ENCODE measurements at places on chromosomes 2 and 18.

DNA sequence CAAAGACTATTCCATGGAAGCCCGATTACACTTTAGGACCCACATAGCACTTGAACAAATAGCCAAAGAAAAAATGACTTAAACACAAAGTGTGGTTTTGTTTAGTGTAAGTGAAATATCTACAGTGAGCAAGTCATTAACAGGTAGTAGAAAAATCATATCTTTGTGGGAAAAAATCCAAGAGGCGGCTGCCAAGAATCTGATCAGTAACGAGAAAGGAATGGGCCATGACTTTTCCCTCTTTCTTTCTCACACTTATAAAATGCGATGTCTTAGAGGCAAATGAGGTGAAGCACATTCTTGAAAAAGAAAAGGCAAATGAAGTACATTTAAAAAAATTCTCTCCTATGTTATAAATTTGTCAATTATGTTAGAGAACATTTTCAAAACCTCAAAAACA is 12.9 kb upstream of the GEMIN6 start:
- no peak for DNase-seq

- no peak for DNase-seq
Measured at GRCh38 chr2:96895032-96895745, 25.3 kb upstream of the SEMA4C start.

DNA sequence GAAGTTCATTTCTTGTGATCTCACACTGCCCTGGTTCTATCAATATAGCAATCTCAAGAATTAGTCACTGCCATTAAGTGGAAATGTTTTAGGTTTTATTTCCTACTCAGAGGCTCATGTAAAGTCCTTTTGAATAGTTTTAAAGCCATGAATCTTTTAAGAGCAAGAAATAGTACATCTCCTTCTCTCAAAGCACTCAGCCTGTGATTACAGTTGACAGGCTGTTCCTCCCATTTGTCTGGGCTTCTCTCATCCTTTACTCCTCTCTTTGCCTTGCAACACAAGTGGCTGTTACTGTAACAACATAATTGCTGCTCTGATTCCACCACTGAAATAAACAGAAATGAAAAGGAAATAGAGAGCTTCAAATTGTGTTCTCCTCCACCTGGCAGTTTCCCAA is 18.4 kb downstream of the GRP start:
- DNase-seq = no peak

GRCh38 chr2:152425765-152426727 is 91.1 kb downstream of the FMNL2 start:
- no peak for DNase-seq

DNA sequence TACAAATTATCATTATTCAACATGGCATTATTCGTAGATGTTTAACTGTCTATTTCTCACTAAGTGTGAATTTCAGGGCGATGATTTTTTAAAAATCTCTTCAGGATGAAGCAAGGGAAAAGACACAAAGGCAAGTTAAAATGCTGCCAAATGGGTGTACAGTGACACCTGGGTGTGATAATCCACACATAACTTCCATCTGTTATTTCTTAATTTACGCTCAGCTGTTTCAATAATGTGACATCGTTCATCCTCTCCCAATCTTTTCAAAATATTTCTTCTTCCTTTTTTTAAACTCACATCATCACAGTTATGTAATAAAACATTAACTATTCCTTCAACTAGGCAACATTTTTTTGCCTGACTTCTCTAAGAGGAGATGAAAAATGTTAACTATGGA is 10.6 kb downstream of the PDE1A start:
- no peak for DNase-seq

DNA sequence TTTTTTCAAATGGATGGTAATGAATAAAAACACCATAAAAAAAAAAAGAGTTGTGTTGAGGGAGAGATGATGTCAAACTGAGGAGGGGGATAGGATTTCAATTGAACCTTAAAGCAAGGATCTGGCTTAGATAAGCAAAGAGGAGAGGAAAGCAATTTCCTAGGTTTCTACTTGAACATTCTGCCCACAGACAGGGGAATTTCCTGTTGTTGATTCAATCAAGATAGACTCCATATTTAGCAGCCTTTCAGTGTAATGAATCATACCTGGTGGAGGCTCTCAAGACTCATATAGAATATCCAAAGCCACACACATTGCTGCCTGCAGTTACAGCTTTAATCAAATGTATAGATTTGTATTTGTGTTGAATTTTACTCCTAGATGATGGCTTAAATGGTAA is 294.4 kb upstream of the PIK3C3 start:
- DNase-seq = no peak

- no peak for DNase-seq
Measured at GRCh38 chr2:46977899-46978298, 62.3 kb upstream of the MCFD2 start.

DNA sequence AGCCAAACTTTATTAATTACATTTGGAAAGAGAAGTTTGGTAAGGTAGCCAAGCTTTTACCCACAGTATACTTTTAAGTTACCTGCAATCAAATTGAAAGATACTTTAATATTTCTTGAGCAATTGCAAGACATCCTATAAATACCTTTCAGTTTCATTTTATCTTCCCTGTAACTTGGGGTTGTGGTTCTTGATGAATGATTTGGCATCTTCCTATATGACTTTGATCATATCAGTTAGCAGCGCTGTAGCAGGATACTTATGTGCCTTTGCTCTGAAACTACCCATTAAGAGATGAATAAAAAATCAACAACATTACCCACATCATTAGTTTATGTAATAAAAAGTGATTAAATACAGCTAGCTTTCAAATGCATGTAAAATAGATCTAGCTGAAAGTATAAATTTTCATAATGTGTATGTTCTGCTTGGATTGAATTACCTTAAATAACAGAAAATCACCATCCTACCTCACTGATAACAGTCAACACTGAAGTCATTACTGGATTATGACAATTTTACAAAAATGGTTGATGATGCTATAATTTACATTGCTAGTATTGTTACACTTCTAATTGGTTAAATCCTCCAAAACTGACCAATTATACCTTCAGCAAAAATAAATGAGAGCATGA is 50.4 kb downstream of the MMADHC start:
- DNase-seq = no peak

DNA sequence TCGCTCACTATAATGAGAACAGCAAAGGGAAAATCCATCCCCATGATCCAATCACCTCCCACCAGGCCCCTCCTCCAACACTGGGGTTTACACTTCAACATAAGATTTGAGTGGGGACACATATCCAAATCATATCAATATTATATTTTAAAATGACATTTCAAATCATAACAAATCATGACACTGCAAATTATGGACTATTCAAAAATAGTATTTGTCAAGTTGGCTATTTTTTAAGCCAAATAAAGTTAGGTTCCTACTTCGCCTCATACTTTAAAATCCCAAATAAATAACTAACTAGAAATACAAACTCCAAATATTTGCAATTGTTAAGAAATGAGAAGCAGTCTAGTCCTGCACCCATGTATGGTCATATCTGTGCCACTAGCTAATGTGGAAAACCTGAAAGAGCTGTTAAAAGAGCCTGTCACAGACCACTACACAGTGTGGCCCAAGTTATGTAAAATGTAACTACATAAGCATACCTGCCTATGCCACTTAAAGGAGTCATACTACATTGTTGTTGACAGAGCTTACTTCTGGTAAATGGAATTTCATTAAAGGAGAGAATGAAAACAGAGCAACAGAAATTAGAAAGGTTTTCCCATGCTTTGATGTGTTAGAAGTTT is 334.7 kb upstream of the GULP1 start:
- DNase-seq = no peak

- DNase-seq = no peak
Measured at GRCh38 chr2:35347561-35347960, 1008.0 kb upstream of the CRIM1 start.

- peak; percentile 55 for DNase-seq
Measured at GRCh38 chr2:98012561-98012991, 16.8 kb upstream of the TMEM131 start.

- no peak for DNase-seq
Measured at GRCh38 chr18:36534154-36534688, 236.7 kb downstream of the FHOD3 start.

DNA sequence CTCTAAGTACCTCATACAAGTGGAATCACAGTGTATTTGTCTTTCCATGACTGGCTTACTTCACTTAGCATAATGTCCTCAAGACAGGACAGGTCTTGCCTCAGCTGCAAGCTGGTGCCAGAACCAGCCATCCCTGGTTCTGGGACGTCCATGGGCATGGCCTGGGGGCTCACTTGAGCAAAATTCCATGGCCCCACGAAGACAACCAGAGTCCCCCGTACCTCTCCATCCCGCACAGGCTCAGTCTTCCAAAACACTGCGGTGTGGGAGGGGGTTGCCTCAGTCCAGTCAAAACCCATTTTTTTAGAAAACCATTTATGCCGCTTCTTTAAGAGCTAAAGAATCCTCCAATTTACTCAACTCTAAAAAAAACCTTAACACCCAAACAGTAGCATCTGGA is 21.7 kb upstream of the CABLES1 start:
- DNase-seq = no peak

DNA sequence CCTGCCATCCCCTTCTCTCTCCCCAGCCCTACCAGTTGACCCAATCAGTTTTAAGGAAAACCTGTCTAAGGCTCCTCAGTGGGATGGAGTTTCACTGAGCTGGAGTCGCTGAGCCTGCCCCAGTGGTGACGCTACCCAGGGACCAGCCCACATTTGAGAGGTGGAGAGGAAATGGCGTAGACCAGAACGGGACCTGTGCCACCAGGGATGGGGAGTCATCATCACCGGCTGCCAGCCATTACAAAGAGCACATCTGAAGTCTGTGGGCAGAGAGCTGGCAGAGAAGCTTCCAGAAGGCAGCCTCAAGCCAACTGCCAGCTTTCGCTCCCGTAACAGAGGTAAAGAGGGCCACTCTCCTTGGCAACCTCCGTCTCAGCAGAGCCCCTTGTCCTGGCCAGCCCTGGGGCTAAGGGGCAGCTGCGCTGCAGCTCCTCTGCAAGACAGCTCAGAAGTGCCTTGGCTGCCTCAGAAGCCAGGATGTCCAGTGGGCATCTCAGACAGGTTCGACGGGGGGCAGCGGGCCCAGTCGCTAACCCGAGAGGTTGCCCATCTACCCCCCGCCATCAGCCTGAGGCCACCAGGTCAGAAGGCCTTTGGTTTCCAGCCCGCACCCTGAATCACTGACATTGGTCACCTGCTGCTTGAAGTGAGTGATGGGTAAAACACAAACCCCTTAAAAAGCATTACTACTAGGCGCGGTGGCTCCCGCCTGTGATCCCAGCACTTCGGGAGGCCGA is 15.4 kb downstream of the SDC1 start:
- no peak for DNase-seq
